Activated CD4-positive, alpha-beta T cell treated with anti-CD3 and anti-CD28 coated beads for 36 hours (primary cell): ENCODE measurements at places on chromosomes 11 and 22.

DNA sequence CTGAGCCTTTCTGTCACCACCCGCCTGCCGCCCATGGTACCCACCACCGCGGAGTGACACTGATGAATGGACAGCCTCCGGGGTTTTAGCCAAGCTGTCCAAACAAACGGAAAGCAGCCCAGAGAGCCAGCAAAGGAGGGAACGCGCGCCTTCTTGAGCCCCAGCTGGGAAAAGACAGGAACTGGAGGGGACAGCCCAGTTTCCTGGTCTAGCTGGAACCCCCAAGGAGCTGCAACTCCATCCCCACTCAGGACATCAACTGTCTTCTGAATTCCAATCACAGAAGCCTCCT lies 33.7 kb downstream of the SHISAL1 start:
- DNase-seq = no peak

DNA sequence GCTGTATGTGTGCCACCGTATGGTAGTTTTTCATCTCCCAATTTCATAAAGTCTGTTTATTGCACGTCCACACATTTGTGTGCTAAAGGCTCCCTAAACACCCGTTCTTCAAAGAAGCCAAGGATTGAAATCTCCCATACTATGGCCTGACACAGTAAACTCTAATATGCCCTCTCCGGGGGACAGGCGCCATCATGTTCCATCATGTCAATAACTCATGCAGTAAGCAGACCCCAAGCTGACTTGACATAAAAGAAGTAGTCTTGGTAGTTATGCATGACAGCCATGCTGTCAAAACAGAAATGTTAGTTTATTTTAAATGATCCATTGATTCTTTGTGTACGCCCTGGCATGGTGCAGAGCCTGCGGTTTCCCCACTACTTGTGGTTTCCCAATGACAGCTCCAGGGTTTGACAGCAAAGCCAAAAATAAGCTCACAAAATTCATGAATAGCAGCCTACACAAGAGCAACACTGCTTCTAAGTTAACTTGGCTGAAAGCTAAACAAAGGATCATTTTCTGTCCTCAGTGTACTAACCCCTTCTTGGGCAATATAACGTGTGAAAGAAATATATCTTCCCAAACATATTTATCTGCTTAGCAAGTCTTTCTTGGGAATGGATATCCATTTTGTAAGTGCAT lies 56.5 kb upstream of the CABP7 start:
- DNase-seq = no peak

DNA sequence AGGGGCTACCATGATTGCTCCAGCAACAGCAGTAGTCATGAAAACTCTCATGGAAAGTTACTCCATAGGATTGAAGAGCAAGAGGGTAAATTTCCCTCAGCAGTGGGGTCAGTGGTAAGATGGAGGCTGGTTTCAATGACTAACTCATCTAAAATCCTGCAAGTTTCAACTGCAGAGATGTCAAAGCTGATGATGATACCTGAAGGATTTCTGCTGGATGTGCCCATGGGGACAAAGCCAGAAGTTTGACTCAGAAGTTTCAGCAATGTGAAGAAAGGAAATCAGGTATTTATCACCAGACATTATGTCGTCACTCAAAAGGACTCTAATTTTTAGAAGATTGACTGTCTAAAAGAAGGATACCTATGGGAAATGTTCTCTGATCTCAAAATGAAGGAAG lies 29.1 kb downstream of the RAB38 start:
- no peak for DNase-seq

- peak; percentile 56 for DNase-seq
Measured at GRCh38 chr22:32206774-32207758, 2.2 kb upstream of the RFPL2 start.

DNA sequence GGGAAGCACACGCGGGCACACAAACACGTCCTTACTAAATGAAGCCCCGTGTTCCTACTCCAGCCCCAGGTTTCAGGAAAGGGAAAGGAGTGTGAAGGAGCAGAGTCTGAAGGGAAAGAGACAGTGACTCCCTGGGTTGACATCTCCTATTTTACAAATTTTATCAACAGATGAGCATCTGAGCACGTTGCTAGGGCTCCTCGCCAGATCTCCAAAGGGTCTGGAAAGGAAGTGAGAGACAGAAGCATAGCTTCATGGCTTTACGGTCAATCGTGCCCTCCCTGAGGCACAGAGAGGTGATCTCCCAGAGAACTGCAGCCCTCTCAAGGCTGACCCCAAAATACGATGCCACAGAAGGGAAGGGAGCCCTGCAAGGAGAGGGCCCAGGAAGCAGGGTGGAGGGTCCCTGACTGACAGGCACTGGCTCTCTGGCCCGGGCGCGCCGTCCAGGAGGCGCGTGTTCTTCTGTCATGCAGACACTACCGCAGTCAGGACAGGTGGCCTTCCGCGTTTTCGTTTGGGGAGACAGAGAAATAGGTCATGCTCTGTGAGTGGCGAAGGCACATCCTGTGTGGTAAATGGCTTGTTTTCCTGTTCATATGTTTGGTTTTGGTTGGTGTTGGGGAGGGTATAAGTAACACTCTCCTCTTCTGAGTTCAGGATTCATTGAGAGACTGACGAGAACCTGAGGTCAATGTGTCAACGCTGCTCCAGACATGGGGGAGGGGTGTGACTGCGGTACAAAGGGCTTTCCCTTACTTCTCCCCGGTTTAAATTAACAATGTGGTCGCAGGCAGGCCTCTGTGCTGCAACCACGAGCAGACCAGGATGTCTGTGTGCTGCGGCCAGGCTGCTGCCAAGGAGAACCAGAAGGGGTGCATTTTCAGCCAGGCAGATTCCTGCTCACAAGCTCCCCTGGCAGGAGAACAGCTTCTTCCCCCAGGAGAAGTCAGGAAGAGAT lies 813.3 kb downstream of the OPCML start:
- peak; percentile 76 for DNase-seq

DNA sequence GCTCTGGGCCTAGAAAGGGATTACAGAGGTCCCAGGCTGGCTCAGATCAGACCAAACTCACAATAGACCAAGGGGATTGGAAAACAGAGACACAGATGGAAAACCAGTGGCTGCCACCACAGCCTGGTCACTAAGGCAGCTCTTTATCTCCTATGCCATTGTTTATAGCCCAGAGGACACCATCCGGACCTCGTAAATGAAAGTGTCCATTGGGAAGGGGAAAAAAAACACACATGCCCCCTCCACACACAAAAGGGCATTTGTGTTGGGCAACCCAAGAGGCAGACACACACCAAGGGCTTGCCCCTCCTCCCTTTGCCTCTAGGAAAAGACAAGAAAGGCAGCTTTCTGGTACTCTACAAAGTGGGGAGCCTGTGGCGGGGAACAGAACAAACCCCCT lies 85.9 kb downstream of the GAB2 start:
- no peak for DNase-seq

DNA sequence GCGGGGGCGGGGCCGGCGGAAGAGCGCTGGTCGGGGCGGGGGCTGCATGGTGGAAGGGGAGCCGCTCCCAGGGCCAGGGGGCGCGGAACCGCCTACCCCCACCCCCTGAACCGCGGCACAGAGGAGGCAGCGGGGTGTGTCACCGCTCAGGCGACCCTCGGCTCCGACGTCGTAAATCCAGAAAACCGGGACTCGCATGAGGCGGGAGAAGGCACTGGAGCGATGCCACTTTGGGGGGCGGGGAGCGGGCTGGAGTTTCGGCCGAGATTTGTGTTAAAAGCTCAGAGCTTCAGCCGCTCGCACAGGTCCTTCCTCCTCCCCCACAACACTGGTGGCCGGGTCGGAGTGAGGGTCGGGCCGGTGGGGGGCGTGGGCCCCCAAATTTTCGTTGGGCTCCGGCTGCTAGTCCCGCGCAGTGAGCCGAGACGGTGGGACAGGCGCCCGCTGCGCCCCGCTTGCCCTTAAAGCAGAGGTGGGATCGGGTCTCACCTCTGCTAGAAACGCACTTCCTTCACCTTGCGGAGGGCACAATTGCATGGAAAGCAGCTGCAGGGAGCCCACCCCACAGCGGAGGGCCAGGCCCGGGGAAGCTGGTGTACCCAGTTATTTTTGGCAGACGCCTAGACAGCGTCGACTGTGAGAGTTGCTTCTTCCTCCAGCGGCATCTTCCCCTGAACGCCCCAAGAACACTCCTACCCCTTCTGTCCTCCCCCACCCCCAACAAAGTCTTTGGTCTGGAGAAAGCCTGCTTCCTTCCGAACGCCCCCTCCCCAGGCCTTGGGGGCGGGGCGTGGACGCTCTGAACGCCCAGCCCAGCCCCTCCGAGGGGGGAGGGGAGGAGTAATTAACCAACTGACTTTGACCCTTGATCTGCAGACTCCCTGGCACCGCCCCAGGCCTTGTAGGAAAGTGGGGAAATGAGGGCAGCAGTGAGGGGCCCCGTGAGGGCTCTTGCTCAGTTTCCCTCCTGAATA lies 1.1 kb downstream of the OVOL1 start:
- DNase-seq = no peak

DNA sequence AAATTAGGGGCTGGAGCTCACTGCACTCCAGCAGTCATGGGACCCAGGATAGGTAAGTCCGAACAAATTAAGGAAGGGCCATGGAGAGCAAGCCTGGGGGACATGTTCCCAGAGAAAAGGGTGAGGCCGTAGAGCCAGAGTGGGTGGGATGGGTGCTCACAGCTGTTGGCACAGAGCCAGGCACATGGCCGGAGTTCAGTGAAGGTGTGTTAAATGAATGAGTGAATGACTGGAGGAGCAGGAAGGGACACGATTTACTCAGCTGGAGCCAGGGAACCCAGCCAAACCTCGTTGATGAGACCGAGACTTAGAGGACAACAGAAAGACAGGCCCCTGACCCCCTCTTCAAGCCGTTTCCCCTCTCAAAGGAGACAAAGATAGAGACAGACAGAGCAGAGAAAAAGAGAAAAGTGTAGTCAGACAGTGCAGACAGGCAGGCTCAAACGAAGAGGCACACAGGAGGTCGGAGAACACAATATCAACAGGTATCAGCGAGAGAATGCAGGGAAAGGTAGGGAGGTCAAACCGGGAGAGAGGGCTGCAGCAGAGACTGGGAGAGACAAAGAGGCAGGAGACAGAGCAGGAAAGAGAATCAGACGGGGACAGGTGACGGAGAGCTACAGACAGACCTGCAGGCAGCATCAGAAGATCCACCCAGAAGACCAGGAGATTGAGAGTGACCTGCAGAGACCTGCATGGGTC lies 590 bp downstream of the SLCO2B1 start:
- no peak for DNase-seq

GRCh38 chr11:58763120-58763490 lies 31.4 kb upstream of the GLYAT start:
- DNase-seq = no peak

DNA sequence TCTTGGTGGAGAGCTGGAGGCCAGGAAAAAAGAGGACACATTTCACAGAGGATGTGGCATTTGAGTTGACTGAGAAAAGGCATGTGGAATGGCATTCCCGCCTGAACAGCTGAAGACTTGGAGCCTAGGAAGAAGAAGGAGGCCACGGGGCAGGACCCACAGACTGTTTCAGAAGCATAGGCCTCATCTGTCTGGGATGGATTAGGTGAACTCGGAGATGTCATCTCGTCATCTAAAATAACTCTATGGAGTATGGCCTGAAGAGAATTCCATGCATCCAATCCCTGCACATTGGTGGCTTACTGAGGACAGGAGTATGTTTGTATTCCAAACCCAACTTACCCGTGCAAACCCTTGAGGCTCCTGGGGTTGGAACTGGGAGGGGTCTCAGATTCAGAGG lies 16.4 kb downstream of the SPATA19 start:
- DNase-seq = no peak

GRCh38 chr22:40417041-40417440 lies 46.6 kb downstream of the SGSM3 start:
- DNase-seq = no peak

DNA sequence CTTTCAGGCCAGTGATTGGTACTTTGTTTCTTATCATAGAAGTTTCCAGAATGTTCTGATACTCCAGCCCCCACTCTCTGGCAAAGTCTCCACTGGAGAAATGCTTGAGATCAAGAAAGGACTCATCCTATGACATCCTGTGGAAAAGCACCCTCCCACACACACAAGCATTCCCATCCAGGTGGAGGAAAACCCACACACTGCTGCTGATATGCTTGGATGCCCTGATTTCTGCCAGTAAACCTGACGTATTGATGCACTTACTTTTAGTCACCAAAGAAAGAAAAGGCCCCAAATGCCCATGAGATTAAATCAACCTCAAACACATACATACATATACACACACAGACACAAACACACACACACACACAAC lies 9.2 kb upstream of the SLC5A12 start:
- no peak for DNase-seq

DNA sequence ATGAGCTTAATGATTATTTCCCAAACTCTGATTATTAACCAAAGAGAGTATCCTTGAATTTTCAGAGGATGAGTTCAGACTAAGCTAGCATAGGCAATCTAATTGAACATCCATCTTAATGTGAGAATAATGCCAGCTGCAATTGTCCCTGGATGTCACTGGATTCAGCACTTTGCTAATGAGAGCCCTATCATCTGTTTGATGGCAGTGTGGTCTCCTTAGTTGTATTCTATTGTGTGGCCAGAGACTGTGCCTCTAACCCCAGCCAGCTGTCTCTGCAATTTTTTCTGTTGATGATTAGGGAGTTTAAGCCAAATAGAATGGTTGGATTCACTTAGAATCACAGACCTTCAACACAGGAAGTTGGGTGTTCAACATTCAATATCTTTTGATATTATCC lies 1249.5 kb downstream of the FAM181B start:
- no peak for DNase-seq

DNA sequence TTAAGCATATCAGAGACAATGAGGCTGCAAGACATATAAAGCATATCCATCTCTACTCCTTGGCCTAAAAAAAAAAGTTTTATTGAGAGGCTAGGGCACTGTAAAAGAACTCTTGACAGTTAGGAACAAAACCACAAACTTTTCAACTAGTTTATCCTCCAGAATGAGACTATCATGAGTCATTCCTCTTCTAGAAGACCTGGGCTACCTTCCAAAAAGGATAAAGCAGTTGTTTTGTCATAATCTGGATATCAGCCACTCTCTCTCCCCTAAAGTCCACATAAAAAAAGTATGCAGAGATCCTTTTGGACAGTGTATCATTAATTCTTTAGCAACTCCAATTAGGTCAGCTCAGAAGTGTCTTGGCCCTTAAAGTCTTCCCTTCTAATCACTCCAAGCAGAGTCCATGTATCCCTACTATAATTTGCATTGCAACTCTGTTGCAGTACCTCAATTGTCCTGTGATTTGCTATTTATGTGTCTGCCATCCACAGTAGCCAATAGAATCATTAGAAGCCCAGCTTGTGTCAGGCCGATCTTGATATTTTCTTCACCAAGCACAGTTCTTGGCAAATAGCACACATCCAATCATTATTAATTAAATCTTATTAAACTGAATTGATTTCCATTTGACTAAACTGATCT lies 10.4 kb downstream of the OR51T1 start:
- DNase-seq = no peak
